Stimulated activated CD8-positive, alpha-beta memory T cell treated with anti-CD3 and anti-CD28 coated beads, Interleukin-7, amount 100 ng/mL, for 1 hour (primary cell): ENCODE measurements at places on chromosomes 7 and 10.
A peak's percentile ranks its signal among the peaks of the same experiment; 100 is the strongest.

- DNase-seq = no peak
These were observed 123.6 kb downstream of the BTAF1 start for GRCh38 chr10:92047215-92047614.

DNA sequence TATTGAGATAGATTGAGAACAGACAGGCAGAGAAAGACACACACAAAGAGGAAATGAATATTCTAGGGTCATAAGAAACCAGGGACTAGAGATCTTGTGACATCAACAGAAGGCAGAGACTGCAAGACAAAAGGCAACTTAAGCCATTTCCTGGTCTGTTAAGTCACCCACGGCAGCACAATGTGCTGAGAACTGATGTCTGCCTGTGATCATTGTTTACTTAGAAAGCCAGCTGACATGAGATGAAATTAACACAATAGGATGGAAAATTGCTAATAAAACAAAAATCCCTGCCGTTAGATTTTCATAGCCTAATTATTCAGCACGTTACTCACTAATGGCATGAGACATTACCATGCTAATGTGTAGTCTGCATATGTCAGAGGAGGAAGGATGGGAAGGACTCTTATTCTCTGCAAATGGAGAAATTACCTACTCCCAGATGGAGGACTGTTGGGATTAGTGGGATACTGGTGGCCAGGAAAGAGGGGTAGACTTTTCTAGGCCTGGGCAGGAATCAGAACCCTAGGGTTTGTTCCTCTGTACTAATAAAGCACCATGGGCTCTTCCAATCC is 191.3 kb upstream of the PODXL start:
- no peak for DNase-seq

GRCh38 chr10:85847085-85847484 is 519.5 kb downstream of the GRID1 start:
- DNase-seq = no peak

DNA sequence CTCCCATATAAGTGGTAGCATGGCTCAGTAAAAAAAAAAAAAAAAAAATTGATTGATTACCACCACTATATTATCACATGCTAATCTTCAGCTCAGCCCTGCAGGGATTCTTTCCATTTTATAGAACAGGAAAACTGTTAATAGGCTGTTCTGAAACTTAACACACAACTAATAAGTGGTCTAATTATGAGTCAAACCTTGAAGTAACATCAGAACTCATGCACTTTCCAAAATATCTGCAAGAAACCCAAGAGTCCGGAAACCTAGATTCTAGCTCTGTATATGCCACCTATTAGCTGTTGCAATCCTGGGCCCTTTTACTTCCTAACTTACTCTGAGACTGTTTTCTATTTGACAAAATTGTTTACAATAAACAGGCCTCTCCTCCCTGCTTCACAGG is 23.9 kb downstream of the SEM1 start:
- DNase-seq = no peak

DNA sequence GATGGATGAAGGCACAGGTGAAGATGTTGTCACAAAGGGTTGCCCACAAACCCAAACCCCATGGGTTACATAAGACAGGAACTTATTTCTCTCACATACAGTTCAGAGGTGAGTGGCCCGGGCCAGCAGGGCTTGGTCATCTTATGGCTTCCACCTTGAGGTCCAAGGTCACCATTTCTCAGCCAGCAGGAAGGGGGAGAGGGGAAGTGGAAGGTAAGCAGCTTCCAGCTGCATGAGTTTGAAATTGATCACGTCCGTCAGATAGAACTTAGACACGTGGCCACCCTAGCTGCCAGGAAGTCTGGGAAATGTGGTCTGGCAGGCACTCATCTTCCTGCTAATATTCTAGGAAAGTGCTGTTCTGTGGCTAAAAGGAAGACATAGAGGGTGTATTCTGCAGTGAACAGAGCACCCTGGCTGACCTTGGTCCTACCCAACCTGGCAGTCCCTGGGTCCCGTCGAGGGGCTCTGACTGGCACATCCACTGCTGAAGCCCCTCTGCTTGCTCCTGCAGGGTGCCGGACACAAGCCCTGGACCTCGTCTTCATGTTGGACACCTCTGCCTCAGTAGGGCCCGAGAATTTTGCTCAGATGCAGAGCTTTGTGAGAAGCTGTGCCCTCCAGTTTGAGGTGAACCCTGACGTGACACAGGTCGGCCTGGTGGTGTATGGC is 49.5 kb downstream of the VWA2 start:
- no peak for DNase-seq

GRCh38 chr10:125114761-125115391 is 45.5 kb downstream of the CTBP2 start:
- no peak for DNase-seq

- no peak for DNase-seq
These were observed 176.0 kb downstream of the EXOC4 start for GRCh38 chr7:133428876-133429275.

- no peak for DNase-seq
These were observed 22.9 kb downstream of the ZNF775 start for GRCh38 chr7:150401861-150402631.

GRCh38 chr10:122342293-122343134 is 32.0 kb upstream of the PLEKHA1 start:
- DNase-seq = peak; percentile 26

- DNase-seq = no peak
These were observed 920.1 kb upstream of the AUTS2 start for GRCh38 chr7:68678196-68678595.

DNA sequence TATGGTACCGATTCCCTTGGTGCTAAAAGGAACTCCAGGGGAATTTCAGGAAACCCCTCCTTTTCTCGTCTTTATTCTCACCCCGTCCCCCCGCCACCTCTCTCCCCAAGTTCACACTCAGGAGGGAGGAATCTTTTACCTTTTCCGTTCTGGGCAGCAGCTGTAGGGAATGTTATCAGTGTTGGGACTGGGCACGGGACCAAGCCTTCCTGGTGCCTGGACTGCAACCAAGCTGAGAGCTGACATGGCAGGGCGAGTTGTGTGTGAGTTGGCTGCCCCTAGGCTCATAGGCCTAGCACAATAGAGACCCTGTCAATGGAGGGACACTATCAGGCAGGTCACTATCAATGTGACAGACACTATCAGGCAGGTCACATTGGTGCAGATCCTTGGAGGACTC is 121.4 kb downstream of the TCF7L2 start:
- no peak for DNase-seq

DNA sequence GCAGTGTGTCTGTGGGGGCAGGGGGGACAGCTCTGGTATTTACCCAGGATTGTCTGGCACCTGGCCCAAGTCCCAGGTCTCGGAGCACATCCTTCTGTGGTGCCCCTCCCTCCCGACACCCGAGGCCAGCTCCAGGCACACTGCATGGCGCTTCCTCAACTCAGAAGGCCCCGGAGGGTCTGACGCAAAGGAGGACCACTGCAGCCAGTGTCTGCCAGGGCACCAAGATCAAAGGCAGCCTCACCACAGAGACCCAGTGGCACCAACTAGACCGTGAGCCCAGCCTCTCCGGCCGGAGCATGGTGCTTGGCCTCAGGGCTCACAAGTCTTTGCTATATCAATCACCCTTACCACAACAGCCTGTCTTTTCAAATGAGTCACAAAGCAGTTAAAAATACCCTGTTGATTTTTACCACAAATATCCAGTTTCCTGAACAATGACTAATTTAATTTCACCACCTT is 99.3 kb upstream of the DDC start:
- DNase-seq = no peak

- DNase-seq = no peak
These were observed 226.8 kb downstream of the ACTR3B start for GRCh38 chr7:152986376-152986775.

- DNase-seq = no peak
These were observed 674 bp downstream of the AMZ1 start for GRCh38 chr7:2688409-2689342.

GRCh38 chr10:133475425-133475734 is 21.6 kb downstream of the SCART1 start:
- peak; percentile 6 for DNase-seq

DNA sequence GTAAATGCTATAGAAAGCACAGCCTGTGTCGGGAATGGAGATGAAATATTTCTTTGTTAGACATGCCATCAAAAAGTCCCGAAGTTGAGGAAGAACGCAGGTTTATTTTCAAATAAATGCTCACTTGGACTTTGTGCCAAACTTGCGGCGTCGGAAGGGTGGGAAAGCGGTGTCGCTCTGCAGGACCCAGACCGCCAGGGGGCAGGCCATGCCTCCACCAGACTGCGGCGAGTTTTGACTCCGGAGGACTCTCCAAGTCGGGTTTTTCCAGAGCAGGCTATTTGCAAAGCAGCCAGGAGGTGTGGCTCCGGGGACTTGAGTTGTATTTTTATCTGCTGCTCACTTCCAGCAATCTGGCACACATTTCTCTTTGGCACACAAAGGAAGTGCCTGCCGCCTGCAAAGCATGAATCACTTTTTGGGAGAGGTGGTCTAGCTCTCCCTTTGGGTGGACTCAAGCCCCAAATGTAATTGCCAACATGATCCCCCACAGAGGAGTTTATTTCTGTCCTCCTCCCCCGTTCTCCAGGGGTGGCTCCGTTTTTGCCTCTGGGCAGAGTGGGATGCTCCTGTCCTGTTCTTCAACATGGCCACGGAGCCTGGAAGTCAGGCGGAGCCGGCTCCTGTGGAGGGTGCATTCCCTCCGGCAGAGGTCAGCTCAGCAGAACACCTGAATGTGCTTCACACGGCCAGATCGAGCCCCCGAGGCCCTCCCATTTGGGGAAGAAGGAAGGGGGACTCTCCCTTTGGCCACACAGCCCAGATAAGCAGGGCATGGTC is 82.3 kb upstream of the GPR26 start:
- no peak for DNase-seq

DNA sequence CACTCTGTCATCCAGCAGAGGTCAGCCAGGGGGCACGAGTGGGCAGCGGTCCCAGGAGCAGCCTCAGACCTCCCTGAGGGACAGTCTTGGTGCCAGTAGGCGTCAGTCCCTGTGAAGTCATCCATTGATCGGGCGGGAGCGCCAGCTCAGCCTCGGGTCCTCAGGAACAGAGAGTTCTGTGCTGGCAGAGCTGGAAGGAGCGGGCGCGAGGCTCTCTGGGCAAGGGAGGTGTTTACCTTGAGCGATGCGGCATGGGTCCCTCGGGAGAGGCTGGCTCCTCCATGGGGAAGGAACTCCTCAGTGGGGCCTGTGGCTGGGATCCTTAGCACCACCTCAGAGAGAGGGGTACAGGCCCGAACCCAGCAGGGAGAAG is 101.1 kb upstream of the PPIF start:
- no peak for DNase-seq

DNA sequence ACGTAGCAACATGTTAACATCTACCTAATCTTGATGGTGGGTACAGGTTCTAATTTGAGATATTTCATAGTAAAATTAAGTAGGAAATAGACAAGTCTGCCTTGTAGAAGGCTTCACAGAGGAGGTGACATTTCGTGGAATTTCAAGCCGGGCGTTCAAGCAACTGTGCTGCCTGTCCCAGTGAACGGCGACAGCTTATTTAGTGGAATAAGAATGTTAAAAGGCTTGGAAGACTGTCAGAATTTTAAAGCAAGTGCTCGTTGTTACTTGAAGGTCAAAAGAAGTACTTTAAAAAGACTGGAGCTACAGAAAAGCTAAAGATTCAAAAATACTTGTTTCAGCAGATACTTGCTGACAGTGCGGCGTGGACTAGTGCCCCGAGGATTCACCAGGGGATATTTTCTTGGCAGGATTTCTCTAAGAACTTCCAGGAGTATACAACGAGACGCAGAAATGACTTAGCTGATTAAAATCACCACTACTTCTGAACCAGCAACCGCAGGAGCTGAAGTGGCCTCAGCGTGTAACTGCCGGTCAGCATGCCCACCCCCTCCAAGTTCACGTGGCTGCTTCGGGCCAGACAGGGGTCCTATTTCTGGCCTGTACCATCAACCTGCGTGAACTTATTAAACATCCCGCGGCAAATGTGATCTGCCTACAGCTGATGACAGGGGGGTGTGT is 46.5 kb downstream of the CTBP2 start:
- DNase-seq = no peak

DNA sequence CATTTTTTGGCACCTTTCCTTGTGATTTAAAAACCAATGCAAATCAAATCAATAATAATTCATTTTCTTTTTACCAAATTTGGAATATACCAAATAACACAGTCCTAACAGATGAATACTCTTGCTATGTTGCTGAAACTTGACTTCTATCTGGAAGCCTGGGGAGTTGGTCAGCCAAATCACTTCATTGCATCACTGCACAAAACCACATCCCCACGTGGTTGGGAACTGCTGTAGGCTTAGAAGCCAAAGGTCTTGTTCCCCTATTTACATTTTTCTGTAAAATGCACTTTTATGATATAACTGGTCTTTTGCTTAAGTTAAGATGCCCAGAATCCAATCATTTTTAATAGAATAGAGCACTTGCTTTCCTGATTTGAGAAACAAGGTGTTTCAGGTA is 15.2 kb downstream of the GPR85 start:
- DNase-seq = no peak

- no peak for DNase-seq
These were observed 46.5 kb upstream of the KIAA1217 start for GRCh38 chr10:24162206-24162985.

DNA sequence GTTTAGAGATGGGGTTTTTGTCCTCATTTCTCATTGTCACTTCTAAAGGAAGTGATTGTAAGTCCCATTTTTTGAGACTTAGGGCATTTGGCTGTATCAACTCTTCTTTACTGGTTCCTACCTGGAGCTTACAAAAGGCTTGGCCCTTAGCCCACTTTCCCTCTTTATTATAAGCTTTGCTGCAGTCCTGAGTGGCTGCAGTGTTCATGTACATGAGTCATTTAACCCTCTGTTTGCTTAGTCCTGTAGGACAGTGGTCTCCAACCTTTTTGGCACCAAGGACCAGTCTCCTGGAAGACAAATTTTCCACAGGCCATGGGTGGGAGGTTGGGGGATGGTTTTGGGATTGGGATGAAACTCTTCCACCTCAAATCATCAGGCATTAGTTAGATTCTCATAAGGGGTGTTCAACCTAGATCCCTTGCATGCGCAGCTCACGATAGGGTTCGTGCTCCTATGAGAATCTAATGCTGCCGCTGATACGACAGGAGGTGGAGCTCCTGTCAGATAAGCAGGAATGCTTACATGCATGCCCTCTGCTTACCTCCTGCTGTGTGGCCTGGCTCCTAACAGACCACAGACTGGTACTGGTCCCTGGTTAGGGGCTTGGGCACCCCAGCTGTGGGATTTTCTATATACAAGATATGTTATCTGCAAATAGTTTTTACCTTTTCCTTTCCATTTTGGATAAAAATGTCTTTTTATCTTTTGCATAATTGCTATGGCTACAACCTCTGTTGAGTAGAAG is 99.7 kb downstream of the CCSER2 start:
- no peak for DNase-seq

- DNase-seq = no peak
These were observed 180.2 kb upstream of the FZD8 start for GRCh38 chr10:35822316-35822715.

DNA sequence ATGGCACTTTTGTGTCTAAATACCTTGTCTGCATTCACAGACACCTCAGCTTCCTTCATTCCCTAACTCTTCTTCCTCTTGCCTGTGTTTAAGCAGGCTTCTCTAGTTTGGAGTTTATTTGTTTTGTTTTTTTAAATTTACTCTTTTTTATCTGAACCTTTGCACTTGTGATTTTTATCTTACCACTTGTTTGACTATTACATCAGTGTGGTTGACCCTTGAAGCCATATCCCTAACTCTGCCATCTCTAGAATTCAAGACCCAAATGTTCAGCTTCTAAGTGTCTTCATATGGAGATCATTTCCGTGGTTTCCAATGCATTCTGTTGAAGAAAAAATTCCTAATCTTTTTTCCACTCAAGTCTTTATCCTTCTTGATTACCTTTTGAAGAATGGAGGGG is 233.3 kb downstream of the KIAA1217 start:
- no peak for DNase-seq

GRCh38 chr7:17910377-17910776 is 29.9 kb downstream of the SNX13 start:
- DNase-seq = no peak

GRCh38 chr7:126533715-126534114 is 719.0 kb downstream of the GRM8 start:
- DNase-seq = no peak
